Spinal cord (tissue), 10 donors: ENCODE measurements at places on chromosomes 6 and 20.

DNA sequence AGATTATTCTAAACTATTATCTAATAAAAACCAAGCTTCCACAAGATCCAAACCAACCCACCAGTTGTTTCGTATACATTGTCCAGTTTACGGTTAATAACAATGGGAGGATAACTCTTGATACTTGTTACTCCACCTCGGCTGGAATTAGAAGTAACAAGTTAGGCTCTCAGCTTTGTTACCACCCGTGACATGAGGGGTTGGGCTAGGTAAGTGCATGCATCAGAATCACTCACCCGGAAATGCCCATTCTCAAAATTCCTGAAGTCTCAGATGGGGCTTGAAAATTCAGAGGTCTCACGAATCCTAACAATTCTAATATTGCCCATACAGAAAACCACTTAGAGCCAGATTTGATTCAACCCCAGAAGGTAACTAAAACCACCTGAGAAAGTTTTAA is 27.0 kb upstream of the SERPINB1 start:
- DNase-seq = no peak

DNA sequence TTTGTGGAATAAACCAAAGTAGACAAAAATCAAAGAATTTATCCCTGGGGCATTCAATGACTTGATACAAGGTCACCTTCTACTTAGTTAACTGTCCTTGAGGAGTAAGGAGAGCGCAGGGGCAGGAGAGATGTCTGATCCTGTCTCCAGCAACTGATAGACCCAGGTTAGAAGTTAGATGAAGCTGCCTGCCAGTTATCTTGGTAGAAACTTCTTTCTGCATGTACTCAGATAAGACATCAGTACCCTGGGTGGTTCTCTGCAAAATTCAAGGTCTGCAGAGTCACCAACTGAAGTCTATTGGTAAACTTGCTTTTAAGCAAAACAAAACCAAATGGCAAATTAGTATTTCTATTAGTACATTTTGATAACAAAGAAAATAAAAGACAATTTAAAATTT is 2.7 kb downstream of the SGK1 start:
- DNase-seq = no peak

DNA sequence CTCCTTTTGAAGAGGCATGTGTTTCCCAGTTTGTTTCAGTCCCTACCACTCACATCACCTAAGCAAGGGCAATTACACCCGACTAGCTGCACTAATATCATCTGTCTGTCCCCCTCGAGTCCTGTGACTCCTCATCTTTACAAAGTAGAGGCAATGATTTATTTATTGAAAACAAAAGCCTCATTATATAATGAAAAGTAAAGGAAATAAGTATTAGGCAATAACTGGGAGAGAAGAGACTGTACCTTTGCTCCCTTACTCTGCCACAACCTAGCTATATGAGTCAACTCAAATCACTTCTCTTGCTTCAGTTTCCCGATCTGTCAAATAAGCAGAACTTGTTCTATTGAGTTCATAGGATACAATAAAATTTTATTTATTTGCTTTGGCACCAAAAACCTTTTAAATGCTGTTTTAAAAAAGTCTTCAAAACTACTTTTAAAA is 38.9 kb downstream of the CSNK2A1 start:
- DNase-seq = no peak

DNA sequence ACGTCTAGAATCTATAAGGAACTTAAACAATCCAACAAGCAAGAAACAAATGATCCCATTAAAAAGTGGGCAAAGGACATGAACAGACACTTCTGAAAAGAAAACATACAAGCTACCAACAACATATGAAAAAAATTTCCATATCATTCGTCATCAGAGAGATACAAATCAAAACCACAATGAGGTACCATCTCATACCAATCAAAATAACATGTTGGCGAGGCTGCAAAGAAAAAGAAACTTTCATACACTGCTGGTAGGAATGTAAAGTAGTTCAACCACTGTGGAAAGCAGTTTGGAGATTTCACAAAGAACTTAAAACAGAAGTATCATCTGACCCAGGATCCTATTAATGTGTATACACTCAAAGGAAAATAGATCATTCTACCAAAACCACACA is 243.9 kb upstream of the RUNX2 start:
- no peak for DNase-seq

DNA sequence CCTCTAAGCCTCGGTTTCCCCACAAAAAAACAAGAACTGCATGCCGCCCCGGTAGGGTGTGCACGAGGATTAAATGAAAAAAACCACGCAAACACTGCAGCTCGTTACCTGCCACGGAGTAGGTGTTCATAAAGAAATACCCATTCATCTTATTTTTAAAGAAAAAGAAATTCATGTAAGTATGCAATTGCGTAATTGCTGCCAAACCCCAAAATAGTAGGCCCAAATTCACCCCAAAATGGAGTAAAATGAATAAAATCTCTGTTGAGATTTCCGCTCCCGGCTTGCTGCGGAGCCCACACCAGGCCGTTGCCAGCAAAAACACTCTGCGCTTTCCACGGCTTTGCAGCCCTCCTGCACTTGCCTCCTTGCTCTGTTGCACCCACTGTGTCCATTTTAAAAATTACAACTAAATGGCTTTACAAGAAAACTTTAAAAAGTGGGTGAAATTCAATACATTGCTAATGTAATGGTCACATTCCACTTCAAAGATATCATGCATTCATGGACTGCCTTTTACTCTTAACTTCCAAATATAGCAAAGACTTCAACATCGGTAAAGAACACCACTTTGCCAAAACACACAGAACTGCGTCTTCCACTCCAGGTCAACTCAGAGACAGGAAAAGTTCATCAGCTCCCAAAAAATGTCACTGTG is 125.0 kb downstream of the ZMYND8 start:
- no peak for DNase-seq

GRCh38 chr6:105821777-105822176 is 264.4 kb upstream of the PRDM1 start:
- no peak for DNase-seq

DNA sequence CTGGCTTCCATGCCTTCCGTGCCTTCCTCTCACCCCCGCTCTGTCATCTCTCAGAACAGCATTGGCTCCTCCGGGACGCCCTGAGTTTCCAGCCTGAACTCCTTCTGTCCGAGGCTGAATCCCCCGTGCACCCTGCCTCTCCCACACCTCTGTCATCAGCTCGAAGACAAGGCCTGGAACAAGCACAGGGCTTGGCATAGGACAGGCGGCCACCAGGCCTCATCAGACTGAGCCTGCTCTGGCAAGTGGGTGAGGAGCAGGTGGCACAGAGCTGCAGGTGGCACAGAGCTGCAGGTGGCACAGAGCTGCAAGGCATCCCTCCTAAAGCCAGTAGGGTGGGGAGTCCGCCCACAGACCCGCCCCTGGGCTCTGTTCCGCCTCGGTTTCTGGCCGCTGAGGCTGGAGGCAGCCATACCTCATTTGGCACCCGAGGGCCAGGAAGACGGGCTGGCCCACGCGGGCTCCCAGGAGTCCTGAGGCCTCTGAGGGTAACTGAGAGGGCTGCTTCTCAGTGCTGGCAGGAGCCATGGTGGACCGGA is 60.2 kb downstream of the EZR start:
- no peak for DNase-seq

- DNase-seq = no peak
Observed at GRCh38 chr6:167125410-167125809, 2.5 kb downstream of the CCR6 start.

- DNase-seq = no peak
Observed at GRCh38 chr6:36715469-36715868, 17.8 kb downstream of the RAB44 start.

DNA sequence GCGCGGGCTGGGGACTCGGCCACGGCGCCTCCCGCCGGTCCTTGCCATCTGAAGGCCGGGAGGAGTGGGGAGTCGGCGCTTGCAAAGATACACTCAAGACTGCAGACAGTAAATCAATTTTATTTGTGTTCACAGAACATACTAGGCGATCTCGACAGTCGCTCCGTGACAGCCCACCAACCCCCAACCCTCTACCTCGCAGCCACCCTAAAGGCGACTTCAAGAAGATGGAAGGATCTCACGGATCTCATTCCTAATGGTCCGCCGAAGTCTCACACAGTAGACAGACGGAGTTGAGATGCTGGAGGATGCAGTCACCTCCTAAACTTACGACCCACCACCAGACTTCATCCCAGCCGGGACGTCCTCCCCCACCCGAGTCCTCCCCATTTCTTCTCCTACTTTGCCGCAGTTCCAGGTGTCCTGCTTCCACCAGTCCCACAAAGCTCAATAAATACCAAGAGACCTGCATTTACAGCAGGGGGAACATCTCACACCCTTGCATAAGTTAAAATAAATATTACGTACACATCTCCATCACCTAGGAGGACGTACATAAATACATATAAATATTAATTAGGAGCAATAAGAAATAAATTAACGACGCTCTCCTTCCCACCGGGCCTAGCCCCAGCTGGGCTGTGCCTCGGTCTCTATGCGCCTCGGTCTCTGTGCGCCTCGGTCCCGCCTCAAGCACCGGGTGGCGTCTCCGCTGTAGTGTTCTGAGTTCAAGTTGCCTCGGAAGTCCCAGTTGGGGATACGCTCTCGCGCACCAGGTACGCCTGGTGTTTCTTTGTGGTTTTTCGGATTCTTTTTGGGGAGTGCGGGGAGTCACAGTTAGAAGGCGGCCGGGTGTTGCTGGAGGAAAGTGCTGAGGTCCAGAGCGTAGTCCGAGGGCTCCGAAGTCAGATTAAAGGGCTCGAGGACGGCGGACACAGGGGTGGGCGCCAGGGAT is 889 bp upstream of the FLOT1 start:
- DNase-seq = peak; percentile 31

GRCh38 chr6:149024361-149024760 is 277.5 kb downstream of the UST start:
- DNase-seq = no peak

- no peak for DNase-seq
Observed at GRCh38 chr6:38273325-38273724, 366.4 kb downstream of the BTBD9 start.
